ENCODE measurements at places on chromosomes 12 and 14. TPM values are rescaled to one million over a fixed set of nuclear protein-coding genes. Genes with fewer than 3 reads are reported as not detected.

DNA sequence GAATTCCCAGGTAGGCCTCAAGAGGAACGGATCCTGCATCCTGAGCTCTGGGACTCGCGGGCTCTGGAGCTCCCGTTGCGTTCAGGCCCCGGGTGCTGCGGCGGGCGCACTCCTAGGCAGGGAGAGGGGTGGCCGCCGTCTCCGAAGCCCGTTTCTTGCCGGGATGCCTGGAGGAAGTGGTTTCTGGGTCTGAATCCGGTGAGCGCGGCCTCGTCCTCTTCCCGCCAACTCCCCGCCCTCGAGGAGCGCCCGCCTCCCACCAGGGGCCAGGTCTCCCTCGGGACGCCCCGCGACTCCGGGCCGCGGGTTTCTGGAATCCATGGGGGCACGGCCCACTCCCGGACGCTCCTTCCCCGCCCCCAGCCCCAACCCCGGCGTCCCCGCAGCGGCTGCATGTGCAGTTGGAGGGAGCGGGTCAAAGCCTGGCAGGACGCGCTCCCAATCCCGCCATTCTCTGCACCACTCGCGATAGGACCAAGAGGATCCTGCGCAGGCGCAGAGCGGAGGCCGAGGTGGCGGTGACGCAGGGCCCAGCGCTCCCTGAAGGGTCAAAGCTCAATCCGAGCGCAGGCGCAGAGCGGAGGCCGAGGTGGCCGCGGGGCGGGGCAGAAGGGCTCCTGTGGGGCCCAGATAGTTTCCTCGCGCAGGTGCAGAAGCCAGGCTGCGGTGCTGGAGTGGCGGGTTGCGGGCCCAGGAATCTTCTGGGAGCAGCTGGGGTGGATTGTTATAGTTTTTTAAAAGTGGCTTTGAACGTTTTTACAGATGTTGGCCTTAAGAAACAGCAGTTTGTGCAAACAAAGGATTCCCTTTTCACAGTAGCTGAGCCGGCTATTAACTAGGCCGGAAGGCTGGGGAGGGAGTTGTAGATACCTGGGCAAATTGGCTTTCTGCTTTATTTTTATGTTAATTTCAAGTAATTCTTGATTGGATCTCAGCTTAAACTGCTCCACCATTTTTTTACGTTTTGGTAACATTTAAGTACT, 796.4 kb downstream of the AACS start:
- no peak overlapping the region for H3K27ac ChIP-seq
- no peaks in the 10 kb centered on the region for H3K4me1 ChIP-seq
- H3K27me3 ChIP-seq, result no peaks in the 10 kb centered on the region
- H3K4me3 ChIP-seq, result no peak overlapping the region

GRCh38 chr12:88026196-88026595, 3.0 kb downstream of the C12orf50 start:
- no peak overlapping the region for H3K4me3 ChIP-seq
- no peak for DNase-seq
- H3K4me1 ChIP-seq, result no peaks in the 10 kb centered on the region
- no peak overlapping the region for H3K27ac ChIP-seq
- no peaks in the 10 kb centered on the region for H3K36me3 ChIP-seq
- no peaks in the 10 kb centered on the region for H3K27me3 ChIP-seq

DNA sequence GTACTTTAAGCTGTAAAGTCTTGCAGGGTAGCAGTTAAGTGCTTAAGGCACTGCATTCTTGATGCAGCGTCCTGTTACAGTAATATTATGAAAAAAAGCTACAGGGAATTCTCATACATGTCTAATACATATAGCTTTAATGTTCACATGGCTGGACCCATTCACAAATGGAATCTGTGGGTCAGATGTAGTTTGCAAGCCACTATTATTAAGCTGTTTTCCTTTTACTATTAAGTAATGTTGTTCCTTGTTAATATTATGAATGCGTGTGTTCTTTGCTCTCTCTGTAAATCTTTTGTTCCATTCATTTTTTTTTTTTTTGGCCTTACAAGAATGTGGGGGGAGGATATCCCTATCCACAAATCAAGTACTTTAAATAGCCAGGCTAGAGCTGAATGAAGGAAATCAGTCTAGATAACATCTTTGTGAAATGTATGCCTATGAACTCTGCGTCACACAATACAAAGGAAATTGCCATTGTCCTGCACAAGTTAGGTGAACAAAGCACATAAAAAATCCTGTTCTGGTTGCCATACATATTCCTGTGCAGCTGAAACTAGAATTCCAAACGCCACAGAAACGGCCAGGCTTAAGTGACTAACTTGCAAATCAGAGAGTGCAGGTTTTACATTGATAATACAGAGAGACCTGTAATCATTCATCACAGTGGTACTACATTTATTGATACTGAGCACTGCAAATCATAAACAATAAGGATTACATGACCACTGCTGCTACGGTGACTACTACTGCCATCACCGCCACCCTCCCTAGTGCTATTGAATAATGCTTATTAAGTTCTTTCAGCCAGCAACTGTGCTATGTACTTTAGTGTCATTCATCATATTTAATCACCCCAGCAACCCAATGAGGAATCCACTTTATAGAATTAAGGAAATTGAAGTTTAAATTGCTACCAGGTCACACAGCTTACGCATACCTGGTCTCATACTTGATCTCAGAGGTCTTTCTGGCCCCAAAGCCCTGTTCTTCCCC, 111.9 kb downstream of the HMGA2 start:
- no peak overlapping the region for H3K27ac ChIP-seq
- no peaks in the 10 kb centered on the region for H3K27me3 ChIP-seq
- DNase-seq, result no peak
- H3K4me1 ChIP-seq, result no peaks in the 10 kb centered on the region

Gene SERPINA3
- total RNA-seq, result 2.6 TPM

Gene OR8S1
- not detected for total RNA-seq

Gene OR6C76
- not detected for total RNA-seq

Gene GPR135
- 1.1 TPM for total RNA-seq

Measured in GM12878 (cell line).